SIG-M5 (cell line): ENCODE measurements at places on chromosomes 12 and 14.

GRCh38 chr12:104010606-104011169, 39.3 kb downstream of the GLT8D2 start:
- no peak for DNase-seq

- DNase-seq: no peak
These were observed 239.2 kb downstream of the ADGRD1 start for GRCh38 chr12:131192951-131193350.

DNA sequence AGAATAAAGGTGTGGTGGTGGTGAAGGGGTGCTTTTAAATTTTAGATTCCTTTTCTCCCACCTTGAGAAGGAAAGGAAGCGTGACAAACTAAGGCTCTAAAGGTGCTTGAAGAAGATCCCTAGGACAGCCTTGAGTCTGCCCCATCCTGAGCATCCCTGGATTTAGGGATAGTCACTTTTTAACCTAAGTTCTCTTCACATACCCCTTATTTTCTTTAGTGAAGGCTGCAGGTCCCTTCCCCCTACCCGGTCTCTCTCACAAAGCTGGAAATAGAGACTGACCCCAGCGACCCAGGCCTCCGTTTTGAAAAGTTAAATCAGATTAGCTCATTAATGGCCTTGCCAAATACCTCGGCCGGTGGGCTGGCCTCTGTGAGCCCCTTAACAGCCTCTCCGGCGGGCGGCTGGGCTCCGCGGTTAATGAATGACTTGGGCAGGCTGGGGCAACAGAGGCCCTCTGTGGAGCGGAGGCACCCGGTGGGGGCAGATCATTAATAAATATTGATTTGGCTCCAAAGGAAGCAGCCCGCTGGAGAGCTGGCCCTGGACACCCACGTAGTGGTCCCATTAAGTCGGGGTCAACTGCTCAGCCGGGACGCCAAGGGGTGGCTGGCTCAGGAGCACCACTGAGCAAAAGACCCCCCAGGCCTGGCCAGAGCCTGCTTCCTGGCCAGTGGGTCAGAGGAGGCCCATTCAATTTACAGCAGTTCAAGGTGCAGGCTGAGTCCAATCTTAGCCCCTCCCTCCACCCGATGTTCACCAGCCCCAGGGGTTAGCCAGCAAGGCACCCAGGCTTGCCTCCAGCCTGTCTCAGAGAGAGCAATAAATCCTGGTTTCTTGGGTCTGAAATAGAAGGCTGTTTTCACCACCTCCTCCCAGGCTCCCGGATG, 31.8 kb downstream of the PAH start:
- no peak for DNase-seq

- no peak for DNase-seq
These were observed 17.7 kb downstream of the ATP2B1 start for GRCh38 chr12:89690925-89691324.

DNA sequence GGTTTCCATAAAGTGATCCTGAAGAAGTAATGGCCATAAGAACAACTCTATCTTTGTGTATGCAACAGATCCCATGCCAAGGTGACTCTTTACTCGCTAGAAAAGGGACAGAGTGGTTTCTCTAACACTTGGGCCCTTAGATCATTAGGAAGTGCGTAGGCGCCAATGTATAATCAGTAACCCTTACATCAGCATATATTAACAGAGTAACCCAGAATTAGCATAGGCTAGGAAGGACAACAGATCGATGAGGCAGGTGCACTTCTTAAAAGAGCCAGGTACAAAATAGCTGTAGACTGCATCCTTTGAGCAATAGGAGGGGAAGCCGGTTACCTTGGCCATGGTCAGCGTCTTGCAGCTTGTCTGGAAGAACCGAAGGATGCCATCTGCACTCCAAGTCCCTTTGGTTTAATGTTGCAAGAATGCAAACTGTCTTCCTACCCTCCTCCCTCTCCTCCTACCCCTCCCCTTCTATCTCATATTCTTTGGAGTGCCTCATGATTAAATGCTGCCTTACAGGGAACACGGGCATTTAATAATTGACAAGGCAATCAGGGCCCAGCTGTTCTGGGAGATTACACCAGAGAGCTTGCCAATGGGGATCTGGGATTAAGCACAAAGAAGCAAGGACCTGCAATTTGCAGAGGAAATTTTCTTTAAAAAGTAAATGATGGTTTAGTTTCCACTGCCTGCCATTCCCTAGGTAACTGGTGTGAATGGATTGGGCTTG, 8.0 kb downstream of the GSG1 start:
- DNase-seq: no peak

DNA sequence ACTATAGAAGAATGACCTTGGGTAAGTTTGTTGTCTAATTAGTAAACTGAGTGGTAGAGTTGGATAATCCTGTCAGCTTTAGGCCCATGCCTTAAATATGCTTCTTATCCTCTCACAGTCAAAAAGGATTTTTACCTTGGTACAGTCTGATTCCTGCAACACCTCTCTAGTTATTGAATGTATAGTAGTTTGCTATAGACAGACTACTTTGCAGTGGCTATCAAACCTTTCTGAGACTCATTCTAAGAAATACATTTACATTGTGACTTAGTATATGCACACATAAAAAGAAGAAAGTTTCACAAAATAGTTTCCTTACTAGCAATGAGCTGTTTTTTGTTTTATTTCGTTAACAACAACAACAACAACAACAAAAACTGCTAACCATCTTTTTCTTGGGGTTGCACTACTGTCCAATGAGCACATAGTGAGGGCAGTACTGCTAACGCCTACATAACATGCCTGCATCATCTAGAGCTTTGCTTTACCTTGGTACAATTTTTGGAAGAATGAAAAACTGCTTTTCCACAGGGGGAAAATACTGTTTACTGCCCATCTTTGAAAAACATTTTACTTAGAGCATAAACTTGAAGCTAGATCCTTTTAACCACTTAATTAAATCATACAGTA, 28.5 kb downstream of the WNK1 start:
- DNase-seq: no peak

GRCh38 chr14:105199093-105199492, 18.0 kb upstream of the NUDT14 start:
- no peak for DNase-seq

DNA sequence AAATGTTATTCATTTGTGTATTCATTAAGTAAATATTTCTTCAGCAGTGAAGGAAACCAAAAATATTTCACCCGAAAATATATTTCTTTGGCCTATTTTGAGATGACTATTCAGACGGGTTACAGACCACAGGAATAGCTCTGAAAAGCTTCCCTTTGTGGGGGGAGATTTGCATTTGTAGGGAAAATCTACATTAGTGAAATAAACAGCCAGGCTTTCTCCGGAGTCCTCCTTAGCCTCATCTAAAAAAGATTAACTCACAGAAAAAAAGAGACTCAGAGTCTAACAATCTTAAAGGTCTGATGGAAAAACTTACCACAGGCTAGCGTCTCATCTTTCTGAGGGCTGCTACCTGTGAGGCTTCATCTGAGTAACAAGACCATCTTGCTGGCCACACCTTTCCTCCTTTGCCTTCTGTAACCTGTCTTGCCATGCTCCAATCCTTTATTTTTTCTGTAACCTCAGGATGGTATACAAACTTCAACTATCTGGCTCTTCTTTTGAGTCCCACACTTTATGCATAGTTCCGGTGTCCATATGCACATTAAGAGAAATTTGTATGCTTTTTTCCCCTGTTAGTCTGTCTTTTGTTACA, 100.7 kb downstream of the CNTN1 start:
- no peak for DNase-seq

DNA sequence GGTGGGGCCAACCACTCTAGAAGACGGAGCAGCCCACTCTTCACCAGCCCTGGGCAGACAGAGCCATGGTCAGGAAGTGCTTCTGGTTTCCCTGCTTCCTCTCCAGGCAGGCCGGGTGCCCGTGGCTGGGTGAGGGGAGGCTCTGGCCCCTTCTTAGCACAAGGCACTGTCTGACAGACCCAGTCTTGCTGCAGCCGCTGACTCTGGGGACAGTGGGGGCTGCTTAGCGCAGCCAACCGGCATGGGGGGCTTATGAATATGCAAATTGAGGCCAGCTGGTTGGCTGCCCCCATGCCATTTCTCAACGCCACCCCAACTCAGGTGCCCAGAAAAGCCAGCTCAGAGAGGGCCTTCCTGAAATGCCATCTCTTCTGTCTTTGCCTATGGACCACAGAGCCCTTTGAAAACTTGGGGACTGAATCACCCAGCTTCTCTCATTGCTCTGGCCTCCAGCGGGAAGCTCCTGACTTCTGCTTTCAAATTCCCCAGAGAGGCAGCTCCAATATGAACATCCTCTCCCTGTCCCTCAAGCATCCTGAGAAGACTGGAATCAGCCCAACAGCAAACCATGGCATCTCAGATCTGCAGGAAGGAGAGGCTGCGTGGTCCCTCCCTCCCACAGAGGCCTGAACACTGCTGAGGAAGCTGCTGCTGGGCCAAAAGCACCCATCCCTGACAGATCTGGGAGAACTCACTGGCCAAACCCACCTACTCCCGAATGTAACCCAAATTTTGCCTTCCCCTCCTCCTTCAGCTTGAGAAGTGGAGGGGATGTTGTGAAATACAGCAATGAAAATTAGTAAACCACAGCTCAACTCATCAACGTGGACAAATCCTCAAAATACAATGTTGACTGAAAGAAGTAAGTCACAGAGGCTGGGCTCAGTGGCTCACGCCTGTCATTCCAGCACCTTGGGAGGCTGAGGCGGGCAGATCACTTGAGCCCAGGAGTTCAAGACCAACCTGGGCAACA, at the start of gene PROX2:
Gene PROX2, minus strand, starts transcription at position 205 of the 973 bp plus-strand sequence. CDS start 12,311 bp downstream, outside the sequence.
- no peak for DNase-seq

DNA sequence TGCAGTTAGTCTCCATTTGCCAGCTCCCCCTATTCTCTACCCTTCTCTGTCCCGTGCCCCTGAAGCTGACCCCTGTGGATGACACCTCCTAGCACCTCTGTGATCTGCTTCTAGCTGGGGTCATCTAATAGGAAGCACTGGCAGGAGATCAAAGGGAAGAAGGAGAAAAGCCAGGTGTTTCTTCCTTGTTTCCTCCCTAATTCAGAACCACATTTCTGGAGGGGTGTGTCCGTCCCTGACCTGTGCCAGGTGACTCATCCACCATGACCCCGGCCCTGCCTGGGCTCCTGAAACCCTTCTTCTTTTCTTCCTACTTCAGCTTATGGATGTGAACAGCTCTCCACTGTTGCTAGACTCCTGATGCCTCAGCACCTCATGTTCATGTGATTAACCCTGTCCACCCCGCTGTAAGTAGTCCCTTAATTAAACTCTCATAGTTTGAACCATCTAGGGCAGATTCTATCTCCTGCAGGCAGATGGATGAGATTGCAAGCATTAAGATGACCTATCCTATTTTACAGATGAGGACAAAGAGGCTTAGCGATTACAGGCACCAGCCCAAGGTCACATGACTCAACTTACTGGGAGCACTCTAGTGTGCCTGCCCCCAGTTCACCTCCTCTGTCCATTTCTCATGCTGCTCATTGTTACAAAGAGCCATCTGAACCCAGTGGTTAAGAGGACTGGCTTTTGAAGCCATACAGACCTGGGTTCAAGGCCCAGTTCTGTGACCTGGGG, 770.5 kb downstream of the MED13L start:
- no peak for DNase-seq

DNA sequence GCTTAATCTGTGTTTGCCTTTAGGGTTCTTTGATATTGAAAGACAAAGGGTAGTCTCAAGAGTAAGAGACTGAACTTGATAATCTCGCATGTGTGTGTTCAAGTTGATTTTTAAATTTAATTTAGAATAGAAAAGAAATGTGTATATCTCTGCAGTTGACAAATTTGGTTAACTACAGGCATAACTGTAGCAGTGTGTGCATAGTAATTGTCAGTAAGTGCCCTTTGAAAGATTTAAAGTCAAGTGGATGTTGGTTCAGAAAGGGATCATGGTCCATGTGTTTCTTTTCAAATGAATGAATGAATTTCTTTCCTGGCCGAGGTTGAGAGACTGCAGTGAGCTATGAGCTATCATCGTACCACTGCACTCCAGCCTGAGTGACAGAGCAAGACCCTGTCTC, 49.9 kb upstream of the DYRK2 start:
- no peak for DNase-seq

GRCh38 chr12:131716282-131716681, 5.4 kb downstream of the SFSWAP start:
- DNase-seq: no peak

- no peak for DNase-seq
These were observed 17.9 kb downstream of the FBRSL1 start for GRCh38 chr12:132507656-132508490.

- DNase-seq: no peak
These were observed 38.4 kb upstream of the OR4E1 start for GRCh38 chr14:21712036-21712435.

DNA sequence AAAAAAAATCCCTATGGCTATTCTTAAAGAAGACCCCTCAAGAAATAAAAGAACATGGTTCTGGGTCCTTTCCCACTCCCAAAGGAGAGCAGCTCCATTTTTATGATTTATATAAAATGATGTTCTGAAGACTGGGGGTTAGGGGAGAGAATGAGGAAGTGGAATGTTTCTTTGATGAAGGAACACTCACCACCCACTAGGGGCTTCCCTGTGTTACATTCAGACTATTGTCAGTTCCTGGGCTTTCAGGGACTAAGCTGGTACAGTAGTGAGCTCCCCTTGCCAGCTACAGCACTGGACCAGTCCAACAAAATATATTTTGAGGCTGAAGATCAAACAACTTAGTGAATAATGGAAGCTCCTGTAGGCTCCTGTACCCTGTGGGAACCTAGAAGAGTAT, 98.9 kb downstream of the HMGA2 start:
- no peak for DNase-seq

DNA sequence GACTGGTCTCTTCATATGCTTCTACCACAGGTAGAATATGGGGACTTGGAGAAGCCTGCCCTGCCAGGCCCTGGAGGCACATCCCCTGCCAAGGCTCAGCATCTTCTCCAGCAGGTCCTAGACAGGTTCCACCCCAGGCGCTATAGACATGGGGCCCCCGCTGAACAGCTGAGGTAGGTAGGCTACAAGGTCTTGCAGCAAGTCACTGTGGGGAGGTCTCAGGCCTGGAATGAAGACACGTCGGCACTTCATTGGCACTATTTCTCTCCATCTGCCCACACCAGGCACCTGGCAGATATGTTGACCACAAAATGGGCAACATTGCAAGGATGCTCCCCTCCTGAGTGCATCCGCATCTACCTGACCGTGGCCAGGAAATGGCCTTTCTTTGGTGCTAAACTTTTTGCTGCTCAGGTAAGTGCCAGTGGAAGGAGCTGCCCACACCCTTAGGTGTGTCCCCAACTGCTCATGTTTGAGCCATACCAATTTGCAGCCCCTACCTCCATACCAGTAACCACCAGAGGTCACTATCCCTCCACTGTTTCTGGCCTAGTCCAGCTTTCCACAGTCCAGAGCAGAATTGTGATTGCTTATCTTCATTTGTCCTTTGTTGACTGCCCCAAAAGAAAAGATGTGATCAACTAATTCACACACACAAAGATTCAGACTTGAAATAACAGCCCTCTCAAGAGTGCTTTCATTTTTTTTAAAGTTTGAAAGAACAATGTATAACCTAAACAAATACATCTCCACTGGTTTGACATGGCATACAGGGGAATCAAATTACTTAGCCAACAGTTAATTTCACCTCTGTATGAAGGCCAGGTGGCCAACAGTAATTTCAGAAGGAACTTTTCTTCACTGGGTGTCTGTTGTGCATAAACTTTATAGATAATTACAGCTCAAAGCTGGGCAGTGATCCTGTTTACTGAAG, 16.1 kb downstream of the PIGH start:
- DNase-seq: no peak

GRCh38 chr12:46363582-46364299, 8.8 kb downstream of the SLC38A2 start:
- DNase-seq: no peak
